T-helper 1 cell treated with Interleukin-12 subunit alpha and Interleukin-12 subunit beta and Interleukin-4 antibody, amounts not matched to agents 30 ng/mL and 1 ng/mL, for 36 hours (primary cell): ENCODE measurements at places on chromosomes 1 and 21. TPM values are rescaled to one million over a fixed set of nuclear protein-coding genes. Genes with fewer than 3 reads are reported as not detected.

RAB25 gene
- 0.56 TPM in 1 of 2 replicates, not detected in the other for total RNA-seq

TCHHL1 gene
- total RNA-seq: not detected in 2 replicates

LMX1A gene
- total RNA-seq: not detected in 2 replicates

SYCP1 gene
- total RNA-seq: not detected in 2 replicates

SLC35D1 gene
- 20.9 and 21.0 TPM in 2 replicates for total RNA-seq

TMEM81 gene
- total RNA-seq: 2.6 and 3.1 TPM in 2 replicates

ELAPOR1 gene
- total RNA-seq: 5.7 and 6.8 TPM in 2 replicates

COPA gene
- total RNA-seq: 148 and 150 TPM in 2 replicates

PLA2G2D gene
- not detected in 2 replicates for total RNA-seq
